HEK293T (cell line): ENCODE measurements at places on chromosomes 5 and 9.

GRCh38 chr9:29796291-29796952 lies 2223.1 kb upstream of the C9orf72 start:
- no peak for DNase-seq

DNA sequence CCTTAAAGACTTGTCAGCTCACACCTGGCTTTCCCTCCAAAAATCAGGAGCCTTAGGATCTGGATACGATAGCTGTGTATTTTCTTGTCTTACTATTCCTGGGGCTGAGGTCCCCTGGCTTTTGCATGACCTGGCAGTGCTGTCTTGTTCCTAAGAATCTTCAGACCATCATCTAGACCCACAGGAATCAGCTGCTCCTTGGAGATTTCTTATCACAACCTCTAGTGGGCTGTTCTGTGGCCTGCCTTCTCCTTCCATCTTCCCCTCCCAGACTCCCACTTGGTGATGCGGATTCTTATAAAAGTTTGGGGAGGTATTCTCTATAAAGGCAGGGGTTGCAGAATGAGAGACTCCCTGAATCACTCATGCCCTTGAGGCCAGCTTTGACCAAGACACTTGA lies 21.4 kb downstream of the LCP2 start:
- no peak for DNase-seq

- DNase-seq, result no peak
These were observed 179.7 kb upstream of the DAB2 start for GRCh38 chr5:39604491-39604890.

GRCh38 chr9:99894826-99895225 lies 11.6 kb upstream of the STX17 start:
- no peak for DNase-seq

- no peak for DNase-seq
These were observed 24.6 kb downstream of the NKD2 start for GRCh38 chr5:1033178-1033577.

DNA sequence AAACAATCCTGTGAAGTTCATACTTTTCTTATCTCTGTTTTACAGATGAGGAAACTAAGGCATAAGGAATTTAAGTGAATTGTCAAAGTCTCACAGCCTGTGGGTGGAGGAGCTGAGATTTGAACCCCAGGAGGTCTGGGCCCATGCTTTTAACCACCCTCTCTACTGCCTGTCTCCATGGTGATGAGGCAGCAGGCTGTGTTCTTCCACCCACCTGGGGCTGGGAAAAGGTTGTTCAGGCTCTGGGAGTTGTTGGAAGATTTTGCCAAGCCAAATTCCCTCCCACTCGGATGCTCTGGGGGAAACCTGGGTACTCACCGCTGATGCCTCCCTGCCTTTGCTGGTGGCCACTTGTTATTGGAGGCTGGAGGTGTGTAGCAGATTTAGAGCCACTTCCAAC lies 18.3 kb upstream of the SYNPO start:
- no peak for DNase-seq

GRCh38 chr9:21559402-21560280 lies 77.5 kb upstream of the IFNE start:
- peak; percentile 84 for DNase-seq

GRCh38 chr9:120198027-120198426 lies 381.9 kb downstream of the CDK5RAP2 start:
- DNase-seq, result no peak

GRCh38 chr9:136336156-136336870 lies 9.0 kb downstream of the GPSM1 start:
- no peak for DNase-seq

DNA sequence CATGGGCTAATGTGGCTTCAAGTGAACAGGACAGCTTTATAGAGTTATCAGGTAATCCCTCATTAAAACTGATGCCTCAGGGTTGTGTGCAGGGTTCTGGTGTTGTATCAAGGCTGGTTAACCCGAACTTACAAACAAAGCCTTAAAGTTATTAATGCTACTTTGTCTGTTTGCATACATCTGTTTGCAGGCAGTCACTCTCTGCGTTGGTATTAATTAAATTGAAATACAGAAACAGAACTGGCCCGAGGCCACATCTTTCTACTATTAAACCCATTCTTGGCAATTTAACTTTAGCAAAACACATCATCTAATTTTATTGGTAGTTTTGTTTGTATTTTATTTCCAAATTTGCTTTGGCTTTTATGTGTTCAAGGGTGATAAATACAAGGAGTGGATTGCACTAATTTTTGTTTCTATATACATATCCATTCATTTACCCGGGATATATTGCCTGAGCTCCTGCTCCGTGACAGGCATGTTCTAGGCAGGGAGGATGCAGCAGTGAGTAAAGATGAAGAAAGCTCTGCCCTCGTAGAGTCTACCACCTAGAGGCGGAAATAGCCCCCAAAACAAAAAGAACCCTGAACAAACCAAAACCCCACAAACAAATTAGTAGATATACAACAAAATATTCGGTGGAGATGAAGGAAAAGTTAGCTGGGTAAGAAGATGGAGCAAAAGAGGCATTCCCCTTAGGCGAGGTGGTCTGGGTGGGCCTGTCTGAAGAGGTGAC lies 164.2 kb downstream of the MACROH2A1 start:
- no peak for DNase-seq

GRCh38 chr9:91951944-91952520 lies 2.0 kb upstream of the ROR2 start:
- no peak for DNase-seq

GRCh38 chr5:123810253-123810652 lies 298.3 kb downstream of the CSNK1G3 start:
- DNase-seq, result no peak

DNA sequence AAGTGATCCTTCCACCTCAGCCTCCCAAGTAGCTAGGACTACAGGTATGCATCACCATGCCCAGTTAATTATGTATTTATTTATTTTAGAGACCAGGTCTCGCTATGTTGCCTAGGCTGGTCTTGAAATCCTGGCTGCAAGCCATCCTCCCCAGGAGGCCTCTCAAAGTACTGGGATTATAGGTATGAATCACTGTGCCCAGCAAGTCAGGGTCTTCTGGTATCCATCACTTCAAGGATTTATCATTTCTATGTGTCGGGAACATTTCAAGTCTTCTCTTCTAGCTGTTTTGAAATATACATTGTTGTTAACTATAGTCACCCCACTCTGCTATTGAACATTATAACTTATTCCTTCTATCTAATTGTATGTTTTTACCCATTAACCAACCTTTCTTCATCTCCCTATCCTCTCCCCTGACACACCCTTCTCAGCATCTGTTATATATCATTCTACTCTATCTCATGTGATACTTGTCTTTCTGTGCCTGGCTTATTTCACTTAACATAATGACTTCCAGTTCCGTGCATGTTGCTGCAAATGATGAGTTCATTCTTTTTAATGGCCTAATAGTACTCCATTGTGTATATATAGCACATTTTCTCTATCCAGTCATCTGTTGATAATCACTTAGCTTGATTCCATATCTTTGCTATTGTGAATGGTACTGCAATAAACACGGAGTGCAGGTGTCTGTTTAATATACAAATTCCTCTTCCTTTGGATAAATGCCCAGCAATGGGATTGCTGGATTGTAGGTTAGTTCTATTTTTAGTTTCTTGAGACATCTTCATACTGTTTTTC lies 26.4 kb downstream of the UTP15 start:
- DNase-seq, result no peak

GRCh38 chr5:149636861-149637246 lies 55.6 kb downstream of the ARHGEF37 start:
- peak; percentile 76 for DNase-seq

DNA sequence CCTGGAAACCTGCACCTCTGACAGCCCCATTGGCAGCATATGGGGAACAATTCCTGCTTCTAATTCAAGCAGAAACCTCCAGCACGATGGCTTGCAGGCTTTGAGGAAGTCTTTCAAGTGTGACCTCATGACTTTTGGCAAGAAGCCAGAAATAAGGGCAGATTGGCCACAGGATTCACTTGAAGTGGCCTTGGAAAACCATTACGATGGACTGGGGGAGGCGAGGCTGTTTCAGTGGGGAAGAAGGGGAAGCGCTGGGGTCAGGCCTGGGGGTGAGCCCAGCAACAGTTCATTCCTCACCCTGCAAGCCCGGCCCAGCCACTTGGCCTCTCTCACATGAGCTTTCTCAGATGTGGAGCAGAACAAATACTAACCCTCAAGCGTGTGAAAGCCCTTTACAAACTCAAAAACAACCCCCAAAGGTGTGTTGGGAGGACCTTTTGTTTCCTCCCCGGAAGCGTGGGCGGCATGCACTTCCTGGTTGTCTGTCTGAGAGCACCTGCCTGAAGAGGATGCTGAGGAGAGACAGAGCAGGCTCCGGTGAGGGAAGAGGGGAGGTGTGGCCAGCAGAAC lies 26.9 kb upstream of the EEIG1 start:
- DNase-seq, result no peak

GRCh38 chr9:121698627-121699570 lies 47.5 kb downstream of the DAB2IP start:
- peak; percentile 88 for DNase-seq

DNA sequence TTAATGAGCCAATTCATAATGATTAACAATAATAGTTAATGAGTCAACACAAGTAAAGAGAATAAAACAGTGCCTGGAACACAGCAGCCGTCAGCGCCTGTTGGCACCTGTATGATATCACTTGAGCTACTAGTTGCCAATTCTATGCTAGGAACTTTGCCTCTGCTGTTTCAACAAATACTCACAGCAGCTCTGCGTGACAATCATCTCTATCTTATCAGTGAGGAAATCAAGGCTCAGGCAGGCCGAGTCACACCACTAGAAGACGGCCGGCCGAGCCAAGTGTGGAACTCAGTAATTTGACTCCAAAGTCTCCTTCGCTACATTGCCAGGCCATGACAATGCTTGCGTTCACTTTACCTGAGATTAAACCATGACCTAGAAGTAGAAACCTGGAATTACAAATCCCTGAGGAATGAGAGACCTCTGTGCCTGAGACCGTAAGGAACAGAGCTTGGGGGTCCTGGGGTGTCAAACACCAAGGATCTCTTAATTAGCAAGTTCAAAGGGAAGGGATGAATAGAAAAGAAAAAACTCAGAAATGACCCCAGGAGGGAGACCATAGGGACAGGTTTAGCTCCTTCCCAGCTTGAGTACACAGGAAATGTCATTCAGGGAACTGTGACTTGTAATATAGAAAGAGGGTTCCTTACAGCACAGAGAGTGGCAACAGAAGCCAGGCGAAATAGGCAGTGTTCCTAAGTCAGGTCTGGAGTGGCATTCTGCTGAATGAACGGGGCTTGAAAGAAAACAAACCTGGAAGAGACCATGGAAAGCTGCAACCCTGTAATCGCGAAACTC lies 109.1 kb downstream of the SUSD1 start:
- DNase-seq, result peak; percentile 31

- no peak for DNase-seq
These were observed 40.9 kb downstream of the TRIO start for GRCh38 chr5:14184082-14184481.

DNA sequence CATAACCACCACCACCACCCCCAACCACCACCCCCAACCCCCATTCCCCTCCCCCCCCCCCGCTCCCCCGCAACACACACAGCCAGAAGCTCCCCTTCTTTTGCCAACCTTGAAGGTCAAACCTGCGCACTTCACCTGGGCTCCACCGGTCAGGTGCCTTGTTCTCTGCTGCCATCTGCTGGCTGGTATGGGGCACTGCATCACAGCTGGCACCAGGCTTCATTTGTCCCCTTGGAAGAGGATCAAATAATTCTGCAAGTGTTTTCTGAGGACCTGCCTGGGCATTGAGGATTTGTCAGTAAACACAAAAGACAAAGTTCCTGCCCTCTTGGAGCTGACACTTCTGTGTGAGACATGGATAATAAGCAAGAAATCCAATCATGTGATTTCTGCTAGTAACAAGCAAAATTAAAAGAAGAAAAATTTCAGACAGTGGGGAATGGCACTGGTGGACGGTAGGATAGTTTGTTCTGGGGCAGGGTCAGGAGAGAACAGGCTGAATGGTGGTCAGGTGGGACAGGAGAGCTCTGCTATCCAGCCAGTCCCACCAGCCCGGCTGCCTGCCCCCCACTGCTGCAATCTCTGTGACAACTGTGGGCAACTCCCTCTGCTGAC lies 55.6 kb upstream of the LMX1B start:
- DNase-seq, result peak; percentile 65

DNA sequence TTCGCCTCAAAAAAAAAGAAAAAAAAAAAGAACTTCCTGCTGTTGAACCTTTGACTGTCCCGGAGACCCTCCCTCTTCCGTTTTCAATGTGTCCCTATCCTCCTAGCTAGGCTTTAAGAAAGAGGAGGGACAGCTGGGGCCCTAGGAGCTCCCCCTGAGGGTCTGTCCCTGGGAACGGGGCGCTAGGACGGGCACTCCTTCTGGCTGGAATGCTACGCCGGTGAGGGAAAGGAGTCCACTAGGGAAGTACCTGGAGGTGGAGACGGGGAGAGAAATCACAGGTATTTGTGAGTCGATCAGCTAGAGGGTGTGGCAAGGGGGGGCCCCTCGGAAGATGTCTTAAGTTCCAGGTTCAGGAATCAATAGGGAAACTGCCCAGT lies 4.6 kb downstream of the SIT1 start:
- DNase-seq, result peak; percentile 22

DNA sequence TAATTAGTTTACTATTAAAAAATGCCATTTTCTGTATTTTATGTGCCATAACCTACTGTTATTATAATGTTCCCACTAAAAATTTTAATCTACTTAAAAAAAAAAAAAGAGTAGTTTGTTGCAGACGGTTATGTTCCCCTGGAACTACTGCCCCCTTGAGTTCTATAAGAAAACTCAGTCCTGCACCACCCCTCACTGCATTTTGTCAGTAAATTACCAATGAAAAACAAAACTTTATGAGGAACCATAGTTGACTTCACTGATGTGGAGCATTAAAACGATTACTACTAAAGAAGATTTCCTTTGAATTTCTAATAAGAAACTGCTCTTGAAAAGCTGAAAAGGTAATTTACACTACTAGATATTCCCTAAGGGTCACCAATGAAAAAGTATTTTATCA lies 288.7 kb downstream of the FBXL17 start:
- DNase-seq, result peak; percentile 20

DNA sequence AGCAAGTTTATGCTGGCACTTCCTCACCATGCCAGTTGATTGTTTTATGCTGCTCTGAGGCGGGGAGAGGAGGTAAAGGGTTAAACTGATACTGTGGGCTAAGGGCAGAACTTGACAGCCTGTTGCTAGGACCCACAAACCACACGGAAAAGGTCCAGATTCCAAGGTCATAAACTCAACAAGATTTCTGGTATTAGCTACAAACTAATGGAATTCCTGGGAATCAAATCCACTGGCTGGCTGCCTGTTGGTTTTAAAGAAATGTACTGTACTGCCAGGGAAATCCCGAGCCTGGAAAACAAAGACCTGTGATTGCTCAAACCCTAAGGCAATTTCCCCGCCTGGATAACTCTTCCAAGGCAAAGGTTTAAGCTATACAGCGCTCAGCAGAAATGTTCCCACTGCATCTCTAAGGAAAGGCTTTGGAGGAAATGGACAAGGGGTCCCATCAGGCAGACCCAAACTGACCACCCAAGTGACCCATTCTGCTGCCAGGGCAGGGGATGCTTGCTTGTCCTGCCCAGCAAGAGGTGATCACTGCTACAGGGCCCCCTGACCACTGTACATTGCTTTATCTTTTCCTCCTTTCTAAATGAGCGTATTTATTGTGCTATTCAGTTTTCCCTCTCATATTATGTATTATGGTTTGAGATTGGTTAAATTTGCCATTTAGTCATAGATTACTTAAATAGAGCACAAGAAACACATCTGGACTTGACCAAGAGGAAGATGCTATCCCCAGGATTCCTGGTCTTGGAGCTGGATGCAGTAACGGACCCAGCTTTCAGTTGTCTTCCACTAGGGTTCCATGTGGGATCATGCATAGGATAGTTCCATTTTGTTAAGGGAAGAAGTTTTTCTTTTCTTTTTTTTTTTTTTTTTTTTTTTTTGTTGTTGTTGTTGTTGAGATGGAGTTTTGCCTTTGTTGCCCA lies 124.3 kb downstream of the SUSD1 start:
- no peak for DNase-seq
